ENCODE measurements at places on chromosomes 4 and X. TPM values are rescaled to one million over a fixed set of nuclear protein-coding genes. Genes with fewer than 3 reads are reported as not detected.

DNA sequence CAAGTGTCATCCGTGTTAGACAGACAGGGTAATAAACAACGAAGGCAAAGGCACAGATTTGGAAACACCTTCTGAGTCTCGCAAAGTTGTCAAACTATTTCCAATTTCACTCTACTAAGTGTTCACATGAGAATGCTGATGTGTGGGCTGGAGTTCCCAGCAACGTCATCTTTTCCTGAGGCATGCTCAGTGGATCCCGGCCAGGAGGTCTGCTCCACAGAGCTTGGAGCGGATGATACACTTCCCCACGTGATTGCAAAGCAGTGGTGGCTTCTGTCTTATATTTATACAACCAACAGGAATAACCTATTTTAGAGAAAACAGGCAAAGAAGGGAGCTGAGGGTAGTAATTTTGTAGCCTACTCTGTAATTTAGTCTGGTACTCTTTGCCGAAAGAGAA, 40.1 kb upstream of the PDK3 start:
- DNase-seq = no peak

GRCh38 chrX:6758234-6758633, 223.3 kb upstream of the VCX3A start:
- DNase-seq = no peak

Gene ADRA2C
- 8.0 TPM for polyA plus RNA-seq

GRCh38 chr4:41455206-41455605, 82.8 kb upstream of the LIMCH1 start:
- DNase-seq = no peak

- DNase-seq = no peak
These were observed 275.2 kb downstream of the SPRY1 start for GRCh38 chr4:123671636-123672404.

Gene DMRTC1
- 0.24 TPM for polyA plus RNA-seq

Gene PLXNB3
- 1.5 TPM for polyA plus RNA-seq
